ENCODE measurements at places on chromosomes 6 and 20.

DNA sequence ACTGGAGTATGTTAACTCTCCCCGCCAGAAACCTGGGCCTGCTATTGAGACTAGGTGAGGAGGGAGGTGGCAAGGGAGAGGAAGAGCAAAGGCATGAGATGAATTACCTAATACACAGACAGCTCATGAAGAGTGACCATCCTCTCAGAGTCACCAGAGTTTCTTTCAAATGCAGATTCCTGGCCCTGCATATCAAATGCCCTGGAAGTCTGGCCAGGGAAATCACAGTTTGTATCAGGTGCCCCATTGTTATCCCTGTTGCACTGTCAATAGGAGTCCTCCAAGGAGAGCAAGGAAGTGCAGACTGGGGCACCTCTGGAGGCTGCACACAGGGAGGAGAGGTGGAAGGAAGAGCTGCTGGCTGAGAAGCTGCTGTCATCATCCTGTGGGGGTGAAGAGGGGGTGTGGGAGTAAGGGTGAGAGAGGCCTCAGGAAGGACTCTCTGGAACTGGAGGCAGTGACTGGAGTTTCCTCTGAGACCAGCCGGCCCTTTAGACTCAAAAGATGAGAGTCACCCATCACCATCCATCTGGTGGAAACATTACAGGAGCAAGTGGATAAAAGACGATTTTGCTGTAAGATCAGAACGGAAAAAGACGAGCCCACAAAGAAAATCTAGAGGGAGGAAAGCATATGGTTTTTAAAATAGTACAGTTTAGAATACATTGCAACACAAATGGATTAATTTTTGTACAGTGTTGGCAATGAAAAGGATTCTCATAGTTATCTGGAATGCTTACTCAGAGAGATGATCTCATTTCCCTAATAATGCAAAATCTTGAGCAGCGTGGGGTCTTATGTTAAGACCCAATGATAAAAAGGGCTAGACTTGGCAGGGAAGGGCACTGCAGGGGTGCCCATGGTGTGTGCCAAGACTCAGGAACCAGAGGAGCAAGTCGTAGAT, 268.1 kb downstream of the UST start:
- no peak for DNase-seq

DNA sequence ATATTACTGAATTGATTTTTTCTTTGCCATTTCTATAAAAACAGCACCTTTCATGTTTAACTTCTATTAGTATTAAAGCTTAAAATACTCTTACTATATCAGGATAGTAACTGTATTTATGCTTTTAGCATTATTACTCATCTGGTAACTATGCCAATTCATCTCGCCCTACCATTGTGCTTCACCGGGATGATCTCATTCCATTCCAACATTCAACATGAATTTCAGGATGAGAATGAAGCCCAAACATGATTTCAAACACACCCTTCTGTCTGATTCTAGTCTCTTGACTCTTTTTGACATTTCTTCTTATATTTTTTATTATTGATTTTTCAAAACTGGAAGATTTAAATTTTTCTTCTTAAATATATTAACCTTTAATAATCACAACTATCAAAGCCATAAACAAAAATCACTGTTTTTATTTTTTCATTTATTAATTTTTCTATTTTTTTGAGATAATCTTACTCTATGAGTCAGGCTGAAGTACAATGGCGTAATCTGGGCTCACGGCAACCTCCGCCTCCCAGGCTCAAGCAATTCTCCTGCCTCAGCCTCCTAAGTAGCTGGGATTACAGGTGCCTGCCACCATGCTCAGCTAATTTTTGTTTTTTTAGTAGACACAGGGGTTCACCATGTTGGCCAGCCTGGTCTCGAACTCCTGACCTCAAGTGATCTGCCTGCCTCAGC, 46.7 kb downstream of the GJA1 start:
- no peak for DNase-seq

- no peak for DNase-seq
Measured at GRCh38 chr6:85561750-85562357, 31.8 kb downstream of the SNX14 start.

DNA sequence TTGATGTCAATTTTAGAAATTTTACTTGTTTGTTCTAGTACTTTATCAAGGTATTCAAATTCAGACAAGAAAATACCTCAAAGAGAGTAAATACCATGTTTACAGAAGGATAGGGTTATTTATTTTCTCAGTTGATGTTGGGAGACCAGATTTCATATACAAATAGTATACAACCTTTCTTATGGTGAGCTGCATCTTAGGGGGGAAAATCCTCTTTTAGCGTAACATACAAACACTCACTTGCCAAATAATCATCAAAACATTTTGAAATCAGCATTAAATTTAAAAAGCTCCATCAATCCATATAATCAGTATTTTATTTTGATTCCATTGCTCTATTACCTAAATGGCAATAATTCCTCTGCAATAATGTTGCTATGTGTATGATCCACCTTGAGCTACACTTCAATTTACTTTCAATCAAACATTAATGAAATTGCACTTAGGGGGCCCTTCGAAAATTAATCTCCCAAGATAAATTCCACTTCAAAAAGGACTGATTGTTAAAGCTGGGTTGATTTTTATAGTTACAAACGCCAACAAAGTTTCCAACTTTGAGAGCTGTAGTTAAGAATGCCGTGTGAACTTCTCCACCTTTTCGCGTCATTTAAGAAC, 2.2 kb downstream of the NKX2-4 start:
- no peak for DNase-seq

DNA sequence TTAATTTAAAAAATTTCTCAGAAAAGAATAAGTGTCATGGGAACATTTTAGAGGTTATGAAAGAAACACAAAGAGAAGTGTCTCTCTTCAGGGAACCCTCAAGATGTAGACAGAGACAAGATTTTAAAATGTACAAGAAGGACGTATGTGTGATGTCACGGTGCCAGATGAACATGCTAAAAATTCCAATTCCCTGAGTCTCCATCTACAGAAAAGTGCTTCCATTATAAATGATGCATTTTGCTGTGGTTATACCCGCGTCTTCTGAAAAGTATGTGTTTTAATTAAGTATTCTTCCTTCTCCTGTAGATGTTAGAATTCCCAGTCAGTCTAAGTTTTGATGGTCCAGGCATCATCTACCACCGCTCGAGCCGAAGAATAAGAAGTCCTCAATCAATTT, 489.1 kb downstream of the PREX1 start:
- DNase-seq = no peak
